ENCODE measurements at places on chromosomes 11 and 22.

- DNase-seq = no peak
Observed at GRCh38 chr11:1076061-1076665, 1.5 kb downstream of the MUC2 start.

DNA sequence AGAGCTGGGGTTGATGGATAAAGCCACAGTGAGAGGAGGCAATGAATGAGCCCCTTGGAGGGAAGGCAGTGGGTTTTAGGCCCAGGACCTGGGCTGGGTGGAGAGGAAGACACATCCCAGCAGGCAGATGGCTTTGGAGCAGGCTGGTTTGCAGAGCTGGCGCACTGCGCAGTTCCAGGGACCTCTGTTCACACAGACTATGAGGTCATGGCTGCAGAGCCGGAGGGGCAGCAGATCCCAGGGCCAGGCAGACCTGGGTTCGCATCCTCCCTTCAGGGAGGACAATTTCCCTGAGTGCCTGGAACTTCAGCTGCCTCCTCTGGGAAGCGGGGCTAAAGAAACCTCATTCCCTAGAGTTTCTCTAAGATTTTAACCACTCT is 28.2 kb upstream of the DGKZ start:
- DNase-seq = no peak

GRCh38 chr11:15690320-15690719 is 575.6 kb downstream of the INSC start:
- no peak for DNase-seq

DNA sequence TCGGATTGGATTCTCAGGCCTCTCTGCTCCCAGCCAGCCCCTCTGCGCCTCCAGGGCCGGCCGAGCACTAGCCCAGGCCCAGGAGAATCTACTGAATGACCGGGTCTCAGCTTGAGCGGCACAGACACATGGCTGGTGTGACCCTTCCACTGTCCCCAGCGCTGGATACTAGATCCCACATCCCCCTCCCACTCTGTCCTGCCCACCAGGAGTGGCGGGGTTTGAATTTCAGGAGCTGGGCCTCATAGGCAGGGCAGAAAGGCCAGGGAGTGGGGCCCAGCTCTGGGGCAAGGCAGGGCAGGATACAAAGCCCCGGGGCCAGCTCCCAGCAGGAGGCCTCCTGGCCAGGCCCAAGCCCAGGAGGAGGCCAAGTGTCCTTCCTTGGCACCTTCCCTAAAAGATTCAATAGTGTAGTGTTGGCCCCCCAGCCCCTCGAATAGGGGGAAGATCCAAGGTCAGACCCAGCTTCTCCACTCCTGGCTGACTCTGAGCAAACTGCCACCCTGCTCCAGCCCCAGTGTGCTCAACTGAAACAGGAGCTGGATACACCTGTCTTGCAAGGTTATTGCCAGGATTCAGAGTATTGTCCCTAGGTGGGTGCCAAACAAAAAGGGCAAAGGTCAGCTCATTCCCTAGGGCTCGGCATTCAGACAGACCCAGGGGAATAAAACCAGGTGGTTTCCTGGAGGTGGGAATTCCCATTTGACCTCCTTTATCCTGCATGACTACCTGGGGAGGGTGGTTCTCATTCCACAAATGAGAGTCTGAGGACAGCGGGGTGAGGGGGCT is 22.5 kb upstream of the TCF20 start:
- DNase-seq = peak; percentile 37

DNA sequence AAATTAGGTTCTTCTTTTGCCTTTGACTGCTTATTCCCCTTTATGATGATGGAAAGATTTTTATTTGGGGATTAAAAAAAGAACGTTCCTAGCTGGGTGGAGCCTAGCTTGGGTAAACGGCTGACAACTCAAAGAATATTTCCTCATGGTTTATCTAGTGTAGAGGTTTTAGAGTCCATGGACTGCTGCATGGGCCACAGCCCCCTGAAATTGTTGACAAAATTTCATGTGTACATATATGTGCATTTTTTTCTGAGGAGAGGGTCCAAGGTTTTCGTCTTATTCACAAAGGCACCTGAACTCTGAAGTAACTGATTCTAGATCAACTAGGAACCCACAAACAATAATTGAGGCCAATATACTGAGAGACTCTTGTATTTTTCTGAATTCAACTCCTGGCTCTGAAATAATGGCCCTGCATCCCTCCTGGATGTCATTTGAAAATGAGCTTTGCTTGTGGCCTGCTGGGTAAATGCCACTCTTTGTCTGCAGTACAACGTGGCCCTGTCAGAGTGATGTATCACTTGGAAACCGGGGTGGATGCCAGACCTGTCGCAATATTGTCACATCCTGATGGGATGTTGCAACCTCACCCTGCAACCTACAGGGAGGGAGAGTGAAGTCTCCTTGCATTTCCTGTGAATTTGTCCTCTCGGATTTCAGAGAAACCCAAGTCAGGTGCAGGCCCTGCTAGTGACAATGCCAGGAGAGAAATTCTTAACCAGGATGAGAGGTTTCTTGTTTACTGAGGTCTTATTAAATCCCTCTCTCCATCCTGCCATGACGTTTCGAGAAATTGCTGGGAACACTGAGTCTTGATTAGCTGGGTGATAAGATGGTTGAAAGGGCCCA is 33.8 kb downstream of the EHF start:
- DNase-seq = no peak

- DNase-seq = no peak
Observed at GRCh38 chr11:121555121-121555520, 102.4 kb upstream of the SORL1-AS1 start.

GRCh38 chr11:107427569-107428180 is 29.9 kb downstream of the CWF19L2 start:
- DNase-seq = no peak

- DNase-seq = peak; percentile 88
Observed at GRCh38 chr11:1006762-1007161, 29.8 kb downstream of the MUC6 start.

DNA sequence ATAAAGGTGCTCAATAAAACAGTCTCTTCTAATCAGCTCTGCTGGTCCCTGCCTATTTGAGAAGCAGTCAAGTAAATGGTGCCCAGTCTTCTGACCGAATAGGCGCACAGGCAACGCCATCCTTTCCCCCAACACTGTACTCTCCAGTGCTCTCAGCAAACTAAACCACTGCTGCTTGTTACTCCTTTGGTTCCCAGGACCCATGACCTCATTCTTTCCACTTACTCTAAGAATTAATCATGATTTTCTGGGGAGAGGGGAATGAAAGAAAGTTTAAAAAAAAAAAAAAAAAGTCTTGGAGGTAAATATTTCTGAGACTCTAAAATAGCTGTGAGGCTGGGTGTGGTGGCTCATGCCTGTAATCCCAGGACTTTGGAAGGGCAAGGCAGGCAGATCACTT is 63.7 kb downstream of the SGSM3 start:
- no peak for DNase-seq

DNA sequence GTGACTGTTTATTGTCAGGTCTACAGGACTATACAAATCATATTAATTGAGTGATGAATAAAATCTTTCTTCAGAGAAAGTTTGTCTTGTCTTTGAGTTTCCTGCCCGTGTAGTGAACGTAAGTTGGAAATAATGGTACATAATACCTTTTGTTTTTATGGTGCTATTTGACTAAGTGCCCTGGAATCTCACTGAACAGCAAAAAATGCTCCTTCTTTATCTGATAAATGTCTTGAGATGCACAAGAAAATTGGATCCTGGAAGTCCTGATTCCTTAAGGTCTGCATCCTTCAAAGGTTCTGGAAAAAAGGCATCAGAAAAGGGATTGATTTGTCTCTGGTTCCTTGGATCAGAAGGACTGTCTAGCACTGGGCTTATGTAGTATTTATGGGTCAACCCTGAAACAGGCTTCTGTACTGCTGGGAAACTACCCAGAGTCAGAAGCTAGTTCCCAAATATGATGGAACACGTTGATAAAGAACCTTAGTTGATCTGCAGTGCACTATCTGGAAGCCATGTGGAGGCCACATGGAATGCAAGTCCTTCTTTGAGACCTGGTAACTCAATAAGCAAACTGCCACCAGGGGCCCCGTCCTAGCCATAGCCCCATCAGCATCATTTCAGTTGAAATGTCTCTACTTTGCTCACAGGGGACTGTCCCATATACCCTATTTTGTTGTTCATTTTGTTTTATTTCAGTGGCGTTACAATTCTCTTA is 100.6 kb upstream of the CD44 start:
- DNase-seq = no peak

GRCh38 chr22:37026325-37026724 is 6.8 kb downstream of the MPST start:
- DNase-seq = no peak

DNA sequence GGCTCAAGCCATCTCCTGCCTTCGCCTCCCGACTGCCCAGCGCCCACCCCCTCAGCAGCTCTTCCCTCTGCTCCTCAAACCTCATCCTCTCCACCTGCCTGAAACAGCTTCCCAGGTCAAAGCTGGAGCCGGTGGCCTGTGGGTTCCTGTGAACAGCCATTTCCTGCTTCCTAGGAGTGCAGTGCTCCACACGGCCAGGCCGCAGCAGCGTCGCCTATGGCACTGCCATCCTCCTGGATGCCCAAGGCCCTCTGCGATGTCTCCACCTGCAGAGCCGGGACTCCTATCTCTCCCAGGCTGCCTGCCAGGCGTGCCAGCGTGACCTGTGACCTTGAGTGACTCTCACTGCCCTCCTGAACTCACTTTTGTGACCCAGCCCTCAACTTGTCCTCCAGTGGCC is 24.6 kb downstream of the PPM1F start:
- no peak for DNase-seq

DNA sequence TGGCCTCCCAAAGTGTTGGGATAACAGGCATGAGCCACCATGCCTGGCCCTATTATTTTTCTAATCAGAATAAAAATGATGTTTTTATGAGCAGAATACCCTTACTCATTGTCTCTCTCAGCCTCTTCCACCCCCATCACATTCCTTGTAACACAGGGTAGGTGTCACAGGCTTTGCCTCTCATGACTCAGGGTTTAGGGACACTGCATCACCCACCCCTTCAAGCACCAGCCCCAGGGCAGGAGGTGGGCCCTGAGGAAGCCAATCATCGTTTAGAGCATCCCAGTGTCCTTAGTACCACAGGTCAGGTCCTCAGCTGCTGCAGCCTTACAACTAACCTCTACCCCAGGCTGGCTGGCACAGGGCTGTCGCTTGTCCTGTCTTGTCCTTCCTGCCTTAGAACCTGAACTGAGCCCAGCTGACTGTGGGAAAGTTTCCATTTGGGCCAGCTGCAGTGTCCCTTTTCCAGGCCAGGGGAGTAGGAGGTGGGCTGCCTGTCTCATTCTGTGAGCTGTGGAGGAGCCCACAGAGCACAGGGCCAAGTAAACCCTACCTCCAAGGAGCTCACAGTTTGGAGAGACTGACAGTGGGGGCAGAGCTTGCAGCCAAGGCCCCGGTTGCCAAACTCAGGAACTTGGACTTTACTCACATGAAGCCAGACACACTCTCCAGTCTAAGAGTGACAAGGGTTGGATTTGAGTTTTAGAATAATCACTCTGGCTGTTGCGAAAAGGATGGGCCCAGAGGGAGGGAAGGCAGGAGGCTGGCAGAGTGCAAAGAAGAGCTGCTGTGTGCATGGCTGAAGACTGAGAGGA is 19.5 kb upstream of the UVRAG start:
- peak; percentile 71 for DNase-seq

DNA sequence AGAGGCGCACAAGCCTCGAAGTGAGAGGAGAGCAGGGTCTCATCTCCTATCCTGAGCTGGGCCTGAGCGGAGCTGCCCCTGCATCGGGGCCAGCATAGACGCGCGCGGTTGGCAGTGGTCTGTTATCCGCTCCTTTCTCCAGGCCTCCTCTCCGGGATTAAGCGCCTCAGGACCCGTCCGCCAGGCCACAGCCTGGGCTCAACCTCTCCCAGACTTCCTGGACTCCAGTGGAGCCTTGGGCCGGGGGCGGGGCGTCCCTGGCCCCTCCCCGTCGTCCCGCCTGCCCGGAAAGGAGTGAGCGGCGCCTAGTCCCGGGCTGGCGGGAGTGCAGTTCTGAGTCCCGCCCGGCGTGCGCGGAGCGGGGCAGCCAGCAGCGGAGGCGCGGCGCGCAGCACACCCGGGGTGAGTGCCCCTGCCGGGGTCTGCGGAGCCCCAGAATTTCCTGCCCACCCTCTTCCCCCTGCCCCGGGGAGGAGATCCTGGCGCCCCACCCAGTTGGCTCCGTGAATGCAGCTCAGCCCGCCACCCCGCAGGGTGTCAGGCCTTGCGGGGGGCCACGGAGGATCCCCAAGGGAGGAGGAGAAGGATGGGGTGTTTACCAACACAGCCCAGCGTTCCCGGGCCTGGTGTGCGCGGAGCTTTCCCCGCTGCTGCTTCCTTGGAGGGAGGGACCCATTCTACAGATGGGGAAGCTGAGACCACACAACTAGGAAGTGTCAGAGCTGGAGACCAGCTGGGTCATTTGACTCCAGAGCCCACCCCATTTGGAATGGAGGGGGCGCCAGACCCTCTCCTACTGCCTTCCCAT is at the start of gene TCIRG1:
Gene TCIRG1, plus strand, starts transcription at position 308 of the 808 bp plus-strand sequence. CDS start 2,247 bp downstream, outside the sequence.
- peak; percentile 91 for DNase-seq

- DNase-seq = no peak
Observed at GRCh38 chr22:19631899-19632667, 82.2 kb upstream of the SEPTIN5 start.

DNA sequence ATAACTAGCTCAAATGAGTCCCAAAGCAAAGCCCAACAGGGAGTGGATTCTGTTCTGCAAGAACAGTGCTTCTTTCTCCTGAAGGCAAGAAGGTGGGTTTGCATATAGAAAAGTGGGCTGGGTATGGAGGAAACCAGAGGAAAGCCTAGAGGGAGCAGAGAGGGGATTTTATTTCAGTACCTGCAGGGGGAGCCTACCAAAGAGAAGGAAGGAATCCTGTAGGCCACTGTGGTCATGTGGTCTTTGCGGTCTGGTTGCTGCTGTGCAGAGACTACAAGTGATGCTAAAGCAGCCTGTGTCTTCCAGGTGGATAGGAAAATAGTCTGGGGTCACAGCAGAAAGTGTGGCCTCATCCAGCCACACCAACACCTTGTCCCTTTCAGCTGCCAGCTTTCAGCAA is 33.2 kb upstream of the ZBTB16 start:
- no peak for DNase-seq

DNA sequence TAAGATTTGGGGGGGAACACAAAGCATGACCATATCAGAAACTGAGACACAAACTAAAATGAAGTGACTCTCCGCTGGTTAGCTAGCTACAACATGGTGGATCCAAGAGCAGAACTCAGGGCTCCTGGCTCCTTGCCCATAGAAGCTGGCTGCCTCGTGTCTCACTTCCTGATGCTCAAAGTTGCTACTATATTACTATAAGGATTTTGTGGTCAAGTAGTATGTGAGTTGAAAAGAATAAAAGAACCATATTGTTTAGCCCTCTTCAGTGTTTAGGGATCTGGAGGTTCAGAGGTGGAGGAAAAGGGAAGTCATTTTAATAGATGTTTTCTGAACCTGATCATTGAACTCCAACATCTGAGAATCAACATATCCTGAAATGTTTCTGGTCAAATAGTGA is 16.9 kb upstream of the SIK2 start:
- no peak for DNase-seq

DNA sequence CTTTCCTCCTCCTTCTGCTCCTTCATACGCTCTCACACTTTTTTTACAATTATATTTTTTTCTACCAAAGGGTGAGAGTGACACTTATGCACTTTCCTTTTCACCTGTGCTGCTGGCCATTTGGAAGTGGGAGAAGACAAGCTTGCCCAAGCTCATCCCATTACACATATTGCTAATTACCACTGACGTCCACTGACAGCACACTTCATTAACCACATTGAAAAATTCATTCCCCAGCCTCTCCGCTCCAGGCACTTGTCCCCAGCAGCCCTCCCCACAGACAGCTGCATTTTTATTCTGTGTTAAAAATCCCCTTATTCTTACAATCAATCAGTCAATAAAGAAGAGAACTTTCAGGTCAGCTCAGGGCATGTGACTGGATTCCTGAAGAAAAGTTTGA is 175.1 kb downstream of the LRRC4C start:
- no peak for DNase-seq
